HCEC 1CT (cell line): ENCODE measurements at places on chromosomes 3 and 15.
A peak's percentile ranks its signal among the peaks of the same experiment; 100 is the strongest.

GRCh38 chr15:29063646-29064045 lies 177.9 kb downstream of the APBA2 start:
- DNase-seq = no peak

DNA sequence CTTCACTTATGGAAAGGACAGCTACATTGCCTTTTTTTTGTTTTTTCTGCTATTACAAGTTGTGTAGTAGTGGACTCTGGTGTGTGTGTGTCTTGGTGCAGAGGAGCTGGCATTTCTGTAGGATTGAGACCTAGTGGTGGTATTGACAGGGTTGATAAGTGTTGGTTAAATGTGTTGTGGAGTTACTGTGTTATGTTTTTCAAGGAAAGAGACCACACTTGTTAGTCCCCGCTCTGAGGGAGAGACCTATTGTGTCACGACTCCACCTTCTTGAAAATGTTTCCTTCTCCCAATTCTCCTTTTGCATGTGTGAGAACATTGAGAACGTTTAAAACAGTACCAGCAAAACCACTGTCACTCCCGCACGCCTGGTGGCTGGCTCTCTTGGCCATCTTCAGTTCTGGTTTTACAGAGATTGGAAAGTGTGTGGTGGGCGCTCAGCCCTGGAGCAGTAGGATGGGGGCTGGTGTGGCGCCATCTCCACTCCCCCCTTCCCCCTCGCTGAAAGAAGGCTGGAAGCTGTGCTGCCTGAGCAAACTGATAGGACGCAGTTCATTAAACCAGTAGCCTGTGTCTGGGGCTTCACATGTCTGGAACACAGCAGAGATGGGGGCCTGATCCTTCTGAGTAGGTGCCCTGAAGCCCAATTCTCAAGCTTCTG lies 5.5 kb downstream of the KLF13 start:
- DNase-seq = no peak

GRCh38 chr15:89820666-89821611 lies 6.3 kb upstream of the ANPEP start:
- peak; percentile 80 for DNase-seq

- no peak for DNase-seq
Measured at GRCh38 chr3:177852001-177852807, 654.9 kb upstream of the TBL1XR1 start.

DNA sequence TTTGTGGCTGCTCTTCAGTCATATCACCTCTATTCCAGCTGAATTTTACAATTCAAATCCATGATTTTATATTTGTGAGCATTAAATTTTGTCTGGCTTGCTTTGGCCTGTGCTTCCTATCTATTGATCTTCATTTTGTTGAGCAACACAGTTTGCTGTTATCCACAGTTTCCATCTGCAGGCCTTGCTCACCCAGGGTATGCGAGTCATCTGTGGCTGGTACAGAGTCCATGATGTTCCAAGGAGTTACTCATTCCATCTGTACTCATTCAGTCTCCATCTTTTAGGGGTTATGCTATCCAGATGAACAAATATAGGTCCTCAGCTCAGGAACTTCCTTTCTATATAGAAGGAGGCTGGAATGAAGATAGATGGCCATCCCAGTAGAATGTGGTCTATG lies 70.1 kb upstream of the CCK start:
- DNase-seq = peak; percentile 59

GRCh38 chr3:33044676-33045075 lies 52.3 kb downstream of the GLB1 start:
- DNase-seq = no peak

GRCh38 chr3:128814060-128814459 lies 65.4 kb upstream of the ACAD9 start:
- DNase-seq = no peak

DNA sequence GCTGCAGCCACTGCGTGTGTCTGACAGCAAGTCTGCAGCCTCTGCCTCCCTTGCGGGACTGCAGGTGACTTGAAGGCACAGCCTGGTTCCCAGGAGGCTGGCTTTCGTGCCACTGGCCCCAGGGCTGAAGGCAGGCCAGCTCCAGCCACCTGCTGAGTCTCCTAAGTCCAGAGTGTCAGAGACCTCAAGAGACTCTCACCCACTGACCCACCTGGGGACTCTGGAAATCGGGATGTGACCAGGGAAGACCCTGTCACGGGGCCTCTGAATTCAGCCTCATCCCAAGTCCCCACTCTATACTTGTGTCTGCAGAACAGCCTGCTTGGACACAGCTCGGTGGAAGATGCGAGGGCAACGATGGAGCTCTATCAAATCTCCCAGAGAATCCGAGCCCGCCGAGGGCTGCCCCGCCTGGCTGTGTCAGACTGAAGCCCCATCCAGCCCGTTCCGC lies 16.3 kb downstream of the ISG20 start:
- no peak for DNase-seq

GRCh38 chr3:48997102-48997635 lies 7.1 kb downstream of the P4HTM start:
- DNase-seq = no peak

GRCh38 chr3:184322731-184323487 lies 8.5 kb downstream of the EIF4G1 start:
- no peak for DNase-seq

DNA sequence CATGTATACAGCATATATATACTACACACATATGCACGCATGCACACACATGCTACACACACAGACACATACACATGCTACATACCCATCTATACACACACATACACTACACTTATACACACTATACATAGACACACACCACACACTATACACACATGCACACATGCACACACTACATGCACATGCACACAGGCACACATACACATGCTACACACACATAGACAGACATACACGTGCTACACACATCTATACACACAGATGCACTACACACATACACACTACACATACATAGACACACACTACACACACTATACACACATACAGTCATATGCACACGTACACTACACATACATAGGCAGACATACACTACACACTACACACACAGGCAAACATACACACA lies 51.2 kb upstream of the PRR20G start:
- DNase-seq = no peak
